ENCODE measurements at places on chromosomes 2 and 18.

GRCh38 chr2:97935719-97936161 is 60.0 kb downstream of the TMEM131 start:
- no peak for DNase-seq

GRCh38 chr18:54822872-54823845 is 5.1 kb upstream of the RAB27B start:
- DNase-seq = no peak

DNA sequence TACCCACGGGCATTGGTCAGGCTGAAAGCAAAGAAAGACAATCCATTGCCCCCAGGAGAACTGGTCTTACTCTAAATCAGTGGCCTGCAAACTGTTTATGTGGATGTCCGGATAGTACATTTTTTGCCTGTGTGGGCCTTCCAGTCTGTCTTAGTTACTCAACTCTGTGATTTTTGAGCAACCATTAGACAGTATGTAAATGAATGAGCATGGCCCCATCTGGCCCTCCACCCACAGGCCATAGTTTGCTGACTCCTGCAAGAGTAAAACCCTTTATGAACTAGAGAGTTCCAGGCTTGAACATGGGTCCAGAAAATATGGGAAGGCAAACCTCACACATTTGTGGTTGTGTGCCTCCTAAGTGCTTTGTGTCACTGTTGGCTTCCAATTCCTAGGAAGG is 55.7 kb upstream of the CYP1B1 start:
- no peak for DNase-seq

DNA sequence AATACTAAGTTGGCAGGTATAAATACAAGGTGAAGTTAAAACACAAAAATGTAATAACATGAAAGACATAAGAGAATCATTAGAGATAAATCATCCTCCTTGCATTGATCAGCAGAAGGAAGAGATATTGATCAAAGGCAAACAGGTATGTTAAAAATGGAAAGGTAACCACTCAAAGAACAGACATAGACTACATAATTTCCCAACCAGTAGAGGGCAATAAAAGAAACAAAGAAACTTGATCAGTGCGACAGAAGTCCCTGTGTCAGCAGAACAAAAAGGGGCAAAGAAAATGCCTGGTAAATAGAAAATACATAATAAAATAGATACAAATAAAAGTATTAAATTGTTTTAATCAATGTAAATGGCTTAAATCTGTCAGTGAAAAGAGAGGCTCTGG is 53.6 kb downstream of the FAM228A start:
- peak; percentile 53 for DNase-seq

- DNase-seq = peak; percentile 35
Observed at GRCh38 chr2:128505575-128506526, 187.2 kb upstream of the HS6ST1 start.

GRCh38 chr2:224023188-224023587 is 15.9 kb downstream of the SERPINE2 start:
- DNase-seq = no peak

- DNase-seq = no peak
Observed at GRCh38 chr2:196123679-196124373, 47.6 kb downstream of the STK17B start.

- DNase-seq = no peak
Observed at GRCh38 chr2:228771315-228771714, 499.8 kb downstream of the PID1 start.

GRCh38 chr2:239035997-239036731 is 188.3 kb downstream of the TWIST2 start:
- DNase-seq = no peak

- DNase-seq = no peak
Observed at GRCh38 chr2:46385786-46386577, 88.8 kb downstream of the EPAS1 start.

GRCh38 chr2:126888046-126888445 is 10.6 kb upstream of the TEX51 start:
- DNase-seq = no peak

All from dermis blood vessel endothelial cell (primary cell).